LNCaP clone FGC (cell line): ENCODE measurements at places on chromosomes 1 and 21.
A peak's percentile ranks its signal among the peaks of the same experiment; 100 is the strongest.

DNA sequence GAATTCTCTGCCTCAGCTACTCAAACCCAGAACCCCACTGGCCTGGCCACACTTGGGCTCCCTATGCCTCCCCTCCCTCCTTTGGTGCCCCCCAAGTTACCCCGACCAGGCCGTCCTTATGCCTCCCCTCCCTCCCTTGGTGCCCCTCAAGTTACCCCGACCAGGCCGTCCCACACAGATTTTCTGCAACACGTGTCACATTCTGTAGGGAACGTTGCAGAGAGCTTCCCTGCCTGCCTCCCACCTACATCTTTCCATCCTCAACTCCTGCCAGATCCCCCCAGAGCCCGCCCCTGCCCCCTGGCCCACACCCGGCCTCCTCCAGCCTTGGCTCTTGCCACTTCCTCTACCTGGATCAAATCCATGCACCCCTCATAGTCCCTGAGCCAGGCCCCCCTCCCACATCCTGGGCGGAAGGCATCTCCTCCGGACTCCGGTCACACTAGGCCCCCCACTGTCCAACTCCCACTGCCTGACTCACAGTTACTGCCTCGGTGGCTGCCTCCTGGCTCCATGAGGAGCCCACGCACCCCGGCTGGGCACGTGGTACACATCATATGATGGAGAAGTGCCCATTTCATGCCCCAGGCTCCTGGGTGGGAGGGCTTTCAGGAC is 41.2 kb downstream of the KCNAB2 start:
- no peak for DNase-seq

- peak; percentile 91 for DNase-seq
These were observed 29.0 kb upstream of the SLC19A2 start for GRCh38 chr1:169514566-169515270.

- no peak for DNase-seq
These were observed at the start of gene CYYR1 for GRCh38 chr21:26572702-26573381. Gene CYYR1 (minus strand): TSS chr21:26573286. CDS start chr21:26572940, 346 bp downstream.

DNA sequence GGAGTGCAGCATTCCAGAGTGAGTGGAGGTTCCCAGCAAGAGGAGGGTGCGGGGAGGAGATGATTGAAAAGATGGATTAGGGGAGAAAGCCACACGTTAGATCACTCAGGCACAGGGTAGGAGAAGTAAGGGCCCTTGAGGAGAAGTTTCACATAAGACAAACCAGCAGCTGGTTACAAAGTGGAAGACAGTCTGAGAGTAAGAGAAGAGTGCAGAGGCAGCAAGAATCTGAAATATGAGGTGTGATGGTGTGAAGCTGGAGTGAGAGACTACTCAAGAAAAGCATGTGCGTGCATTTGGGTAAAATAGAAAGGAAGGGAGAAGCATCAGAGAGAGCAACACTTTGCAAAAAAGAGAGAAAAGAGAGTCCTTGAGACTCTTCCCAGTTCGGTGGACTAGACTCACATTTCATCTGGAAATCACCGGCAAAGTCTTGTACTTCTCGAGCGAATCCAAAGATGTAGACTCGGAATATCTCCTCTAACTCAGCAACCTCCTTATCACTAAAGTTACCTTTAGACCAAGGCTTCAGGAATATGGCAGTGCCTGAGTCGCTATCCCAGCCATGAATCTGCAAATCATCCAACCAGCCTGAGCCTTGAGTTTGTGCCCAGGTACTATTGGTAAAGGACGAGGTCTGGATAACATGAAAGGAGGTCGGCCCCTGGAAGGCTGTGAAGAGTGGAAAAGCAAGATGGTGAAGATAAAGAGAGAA is 783 bp downstream of the CD1B start:
- DNase-seq: no peak

GRCh38 chr1:219085988-219086387 is 87.7 kb upstream of the LYPLAL1 start:
- DNase-seq: no peak

DNA sequence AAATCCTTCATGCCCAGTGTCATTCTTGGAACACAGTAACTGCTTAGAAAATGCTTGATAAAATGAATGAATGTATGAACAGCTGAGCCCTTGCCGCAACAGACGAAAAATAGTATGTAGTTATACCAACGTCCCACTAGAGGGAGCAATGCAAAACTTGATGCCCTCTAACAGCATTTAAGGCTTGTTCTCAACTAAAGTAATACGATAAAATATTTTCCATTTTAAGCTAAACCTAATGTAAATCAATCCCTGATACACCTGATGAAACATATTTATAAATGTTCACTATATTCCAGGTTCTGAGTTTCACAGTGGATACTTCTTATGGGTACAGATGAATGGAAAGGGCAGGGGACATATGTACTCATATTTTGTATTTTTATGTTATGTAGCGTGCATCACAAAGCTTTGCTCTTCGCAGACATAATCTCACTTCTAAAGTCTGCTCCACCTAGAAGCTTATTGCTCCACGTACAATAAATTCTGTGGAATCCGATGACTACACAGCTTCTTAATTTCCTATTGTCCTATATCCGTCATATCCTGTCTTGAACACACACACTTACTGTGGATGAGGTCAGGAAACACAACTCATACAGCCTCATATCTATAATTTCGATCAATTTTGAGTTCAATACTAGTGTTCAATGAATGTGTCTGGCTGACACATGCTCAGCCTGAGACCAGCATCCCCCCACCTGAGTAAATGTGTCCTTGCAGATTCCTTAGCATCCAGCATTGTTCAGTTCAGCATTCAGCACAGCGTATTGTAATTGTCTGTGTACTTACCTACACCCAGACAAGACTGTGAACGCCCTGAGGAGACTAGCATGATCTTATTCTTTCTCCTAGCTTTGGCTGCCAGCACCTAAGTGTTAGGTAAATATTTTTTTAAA is 4.4 kb upstream of the UTP25 start:
- DNase-seq: peak; percentile 94

DNA sequence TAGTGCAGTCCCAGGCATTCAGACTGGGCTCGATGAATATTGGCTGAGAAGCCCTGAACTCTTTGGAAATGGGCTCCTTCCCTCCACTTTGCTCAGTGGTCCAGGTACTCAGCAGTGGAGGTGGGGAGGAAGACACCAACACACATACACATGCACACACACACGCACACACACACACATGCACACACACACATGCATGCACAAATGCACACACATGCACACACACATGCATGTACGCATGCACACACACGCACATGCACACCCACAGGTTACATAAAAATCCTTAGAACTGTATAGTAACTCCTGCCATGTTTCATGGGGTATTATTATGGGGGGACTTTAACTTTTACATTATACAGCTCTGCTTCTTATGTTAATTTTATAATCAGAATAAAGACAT is 5.0 kb downstream of the TRIM62 start:
- DNase-seq: no peak

- no peak for DNase-seq
These were observed 428.0 kb upstream of the CAMK1G start for GRCh38 chr1:209155546-209155945.

DNA sequence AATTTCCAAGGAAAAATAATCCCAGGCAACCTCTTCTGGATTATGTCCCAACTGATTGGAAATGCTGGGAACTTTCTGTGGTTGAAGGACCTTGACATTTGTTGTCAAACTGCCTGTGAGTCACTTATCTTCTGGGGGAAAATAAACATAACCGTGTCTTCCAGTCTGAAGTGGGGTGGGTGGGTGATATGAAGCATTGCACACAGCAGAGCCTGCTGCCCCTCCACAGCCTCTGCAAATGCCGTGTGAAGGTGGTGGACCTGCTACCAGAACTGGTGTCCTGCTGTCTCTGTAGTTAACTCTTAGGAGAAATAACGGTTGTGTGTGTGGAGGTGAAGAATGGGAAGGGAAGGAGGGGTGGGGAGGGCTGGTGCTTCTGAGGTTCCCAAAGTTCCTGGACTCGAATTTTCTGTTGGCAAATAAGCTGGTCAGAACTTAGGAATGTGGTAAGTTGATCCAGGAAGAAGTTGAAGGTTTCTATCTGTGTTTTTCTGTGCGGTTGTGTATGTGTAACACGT is 23.2 kb downstream of the GALNT2 start:
- no peak for DNase-seq

DNA sequence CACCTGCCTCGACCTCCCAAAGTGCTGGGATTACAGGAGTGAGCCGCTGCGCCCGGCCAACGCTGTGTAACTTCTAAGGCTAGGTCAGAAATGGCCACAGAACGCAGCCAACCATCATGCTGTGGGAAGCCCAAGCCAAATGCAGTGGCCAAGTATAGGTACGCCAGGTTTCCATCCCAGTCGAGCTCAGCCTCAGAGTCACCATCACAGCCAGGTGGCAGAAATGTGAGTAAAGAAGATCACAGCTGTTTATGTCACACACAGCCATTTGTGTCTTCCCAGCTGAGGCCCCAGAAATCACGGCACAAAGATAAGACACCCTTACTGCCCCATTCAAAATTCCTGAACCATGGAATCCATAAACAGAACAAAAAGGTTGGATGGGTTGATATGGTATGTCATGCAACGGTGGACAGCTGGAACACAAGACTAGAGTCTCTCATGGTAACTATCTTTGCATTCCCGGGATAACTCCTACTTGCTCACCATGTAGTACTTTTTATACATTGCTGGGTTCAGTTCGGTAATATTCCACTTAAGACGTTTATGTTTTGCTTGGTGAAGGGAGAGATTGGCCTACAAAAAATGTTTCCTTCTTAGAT is 84.3 kb downstream of the SLC45A1 start:
- DNase-seq: no peak

DNA sequence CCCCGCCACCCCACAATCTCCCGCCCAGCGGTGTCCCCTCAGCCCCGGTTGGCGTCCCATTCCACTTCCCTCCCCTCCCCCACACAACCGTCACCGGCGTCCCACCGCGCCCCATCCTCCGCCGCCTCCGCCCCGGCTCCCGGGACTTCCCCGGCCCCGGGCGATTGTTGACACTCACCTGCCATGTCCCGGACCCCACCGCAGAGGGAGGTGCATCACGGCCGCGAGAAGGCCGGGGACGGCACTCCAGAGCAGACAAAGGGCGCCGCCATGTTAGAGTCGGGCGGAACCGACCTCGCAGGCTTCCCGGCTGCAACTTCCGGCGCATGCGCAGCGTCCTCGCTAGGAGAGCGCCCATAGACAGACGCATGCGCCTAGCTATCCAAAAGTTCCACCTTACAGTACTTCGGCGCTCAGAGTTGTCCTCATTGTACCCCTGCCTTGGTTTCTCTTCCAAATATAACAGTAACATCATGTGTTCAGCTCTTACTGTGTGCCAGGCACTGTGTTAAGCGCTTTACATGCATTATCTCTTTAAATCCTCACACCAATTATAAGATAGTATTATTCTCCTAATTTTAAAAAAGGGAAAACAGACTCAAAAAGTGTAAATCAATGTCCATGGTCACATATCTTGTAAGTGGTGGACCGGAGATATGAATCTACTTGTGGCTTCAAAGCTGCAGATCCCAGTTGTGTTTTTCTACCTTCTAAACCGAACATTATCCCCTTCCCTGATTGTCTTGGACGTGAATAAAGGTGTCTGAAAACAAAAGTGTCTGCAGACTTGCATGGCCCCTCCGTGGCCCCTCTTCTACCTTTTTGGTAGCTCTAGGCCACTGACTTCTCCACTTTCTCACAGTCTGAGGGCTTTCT is at the start of gene ZBTB17:
TSS of gene ZBTB17 (minus strand) at position 297 of the 876 bp plus-strand sequence. CDS start 27,606 bp downstream, outside the sequence.
- DNase-seq: peak; percentile 56

DNA sequence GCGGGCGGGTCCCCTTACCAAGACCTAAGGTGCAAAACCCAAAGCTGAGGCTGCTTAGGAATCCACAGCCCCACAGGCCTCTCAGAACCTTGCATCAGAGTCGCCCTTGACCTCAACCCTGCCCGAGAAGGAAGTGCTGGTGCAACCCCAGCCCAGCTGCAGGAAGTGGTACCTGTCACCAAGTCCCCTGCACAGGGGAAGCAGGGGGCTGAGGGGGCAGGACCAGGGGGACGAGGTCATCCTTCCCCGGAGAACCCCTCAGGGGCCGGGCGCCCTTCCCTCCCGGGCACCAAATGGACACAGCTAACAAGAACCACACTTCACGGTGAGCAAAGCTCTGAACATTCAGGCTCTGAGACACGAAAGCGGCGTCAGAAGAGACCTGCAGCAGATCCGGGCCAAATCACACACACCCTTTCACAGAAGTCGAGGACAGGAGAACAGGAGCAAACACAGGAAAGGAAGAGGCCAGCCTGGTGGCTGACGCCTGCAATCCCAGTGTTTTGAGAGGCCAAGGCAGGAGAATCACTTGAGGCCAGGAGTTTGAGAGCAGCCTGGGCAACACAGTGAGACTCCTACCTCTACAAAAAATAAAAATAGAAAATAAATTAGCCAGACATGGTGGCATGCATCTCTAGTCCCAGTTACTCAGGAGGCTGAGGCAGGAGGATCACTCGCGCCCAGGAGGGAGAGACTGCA is 6.4 kb downstream of the ITGB2 start:
- DNase-seq: no peak

DNA sequence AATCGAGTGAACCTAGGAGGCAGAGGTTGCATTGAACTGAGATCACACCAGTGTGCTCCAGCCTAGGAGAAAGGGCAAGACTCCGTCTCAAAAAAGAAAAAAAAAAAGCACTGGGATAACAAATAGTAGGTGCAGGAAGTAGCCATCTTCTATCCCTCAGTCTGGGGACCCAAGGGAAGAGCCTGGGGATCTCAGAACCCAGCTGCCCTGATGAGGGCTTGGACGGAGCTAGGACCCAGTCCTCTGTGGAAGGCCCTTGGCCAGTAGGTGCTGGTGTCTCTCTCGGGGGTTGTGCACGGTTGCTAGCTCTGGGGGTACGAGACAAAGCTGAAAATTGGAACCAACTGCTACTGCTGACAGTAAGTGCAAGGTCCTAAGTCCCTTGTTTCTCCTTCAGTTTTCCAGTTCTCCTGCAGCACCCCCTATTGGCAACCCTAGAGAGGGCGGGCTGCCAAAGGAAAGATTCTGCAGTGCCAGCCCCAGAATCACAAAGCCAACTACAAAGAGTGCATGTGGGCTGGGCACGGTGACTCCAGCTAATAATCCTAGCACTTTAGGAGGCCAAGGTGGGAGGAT is 57.6 kb upstream of the KIF1B start:
- peak; percentile 38 for DNase-seq

DNA sequence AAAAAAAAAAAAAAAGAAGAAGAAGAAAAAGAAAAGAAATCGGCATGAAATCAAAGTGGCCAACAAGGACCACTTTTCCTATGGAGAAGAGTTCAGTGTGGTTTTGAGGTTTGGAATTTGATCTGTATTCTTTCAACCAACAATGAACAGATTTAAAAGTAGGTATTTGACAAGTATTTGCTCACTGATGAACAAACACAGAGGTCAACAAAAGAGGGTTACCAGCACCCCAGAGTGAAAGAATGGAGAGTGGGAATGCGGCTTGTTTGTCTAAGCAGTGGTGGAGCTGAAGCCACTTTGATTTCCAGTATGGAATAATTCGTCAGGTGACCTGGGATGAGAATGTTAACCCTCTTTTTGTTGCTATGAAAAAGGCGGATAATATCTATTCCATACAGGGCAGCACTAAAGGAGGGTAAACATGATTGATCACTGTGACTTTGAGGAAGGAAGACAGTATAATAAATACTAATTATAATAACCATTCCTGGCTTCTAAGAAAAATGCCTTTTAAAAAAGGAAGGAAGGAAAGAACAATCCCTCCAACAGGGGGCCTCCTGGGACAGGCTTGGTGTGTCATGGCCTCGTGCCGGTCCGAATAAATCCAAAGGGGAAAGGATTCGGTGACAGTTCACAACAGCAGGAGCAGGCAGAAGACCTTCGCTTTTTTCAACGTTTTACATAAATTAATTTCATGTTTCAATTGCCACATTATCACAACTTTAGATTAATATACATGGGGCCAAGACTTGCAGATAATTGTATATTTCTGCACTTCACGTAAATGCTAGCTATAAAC is 37.2 kb upstream of the SIM2 start:
- DNase-seq: peak; percentile 23

- DNase-seq: no peak
These were observed 48.0 kb downstream of the TOR3A start for GRCh38 chr1:179129702-179130473.

GRCh38 chr1:172673761-172674160 is 14.9 kb downstream of the FASLG start:
- DNase-seq: peak; percentile 46
